ENCODE measurements at places on chromosomes 4 and X.
A peak's percentile ranks its signal among the peaks of the same experiment; 100 is the strongest.

DNA sequence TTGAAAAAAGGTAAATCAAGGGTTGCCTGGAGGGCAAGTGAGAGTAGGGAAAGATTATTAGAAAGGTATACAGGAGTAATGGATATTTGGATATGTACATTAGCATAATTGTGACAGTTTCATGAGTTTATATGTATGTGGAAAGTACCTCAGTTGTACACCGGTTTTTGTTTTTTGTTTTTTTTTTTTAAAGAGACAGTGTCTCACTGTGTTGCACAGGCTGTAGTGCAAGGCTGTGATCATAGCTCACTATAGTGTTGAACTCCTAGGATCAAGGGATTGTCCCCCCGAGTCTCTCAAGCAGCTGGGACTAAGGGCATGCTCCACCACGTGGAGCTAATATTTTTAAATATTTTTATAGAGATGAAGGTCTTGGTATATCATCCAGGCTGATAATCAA is 15.3 kb upstream of the HPGD start:
- no peak for DNase-seq

DNA sequence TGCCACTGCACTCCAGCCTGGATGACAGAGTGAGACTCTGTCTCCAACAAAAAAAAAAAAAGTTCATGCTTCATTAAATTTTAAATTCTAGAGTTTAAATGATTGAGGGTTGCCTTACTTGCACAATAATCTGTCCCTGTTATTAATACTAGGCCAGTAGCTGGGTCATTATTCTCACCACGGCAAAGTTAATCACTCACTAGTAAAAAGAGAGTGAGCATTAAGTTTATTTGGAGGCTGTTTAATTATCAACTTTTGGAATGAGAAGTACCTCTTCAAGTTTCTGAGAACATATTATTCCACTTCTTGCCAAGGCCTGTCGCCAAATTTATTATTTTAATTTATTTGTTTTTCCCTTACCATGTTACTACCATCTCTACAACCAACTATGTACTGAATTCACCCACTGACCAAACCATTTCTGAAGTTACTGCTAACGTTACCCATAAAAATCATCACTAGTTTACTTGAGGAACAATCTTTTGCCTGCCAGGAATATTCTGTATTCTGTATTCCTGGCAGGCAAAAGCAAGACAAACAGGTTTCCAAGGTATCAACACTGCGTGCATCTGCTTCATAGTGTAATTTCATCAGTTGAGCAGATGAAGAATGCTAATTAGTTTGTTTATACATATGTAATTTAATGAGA is 26.5 kb downstream of the GUCY1A1 start:
- DNase-seq, result no peak

GRCh38 chrX:112731793-112732192 is 52.1 kb upstream of the LHFPL1 start:
- DNase-seq, result no peak

DNA sequence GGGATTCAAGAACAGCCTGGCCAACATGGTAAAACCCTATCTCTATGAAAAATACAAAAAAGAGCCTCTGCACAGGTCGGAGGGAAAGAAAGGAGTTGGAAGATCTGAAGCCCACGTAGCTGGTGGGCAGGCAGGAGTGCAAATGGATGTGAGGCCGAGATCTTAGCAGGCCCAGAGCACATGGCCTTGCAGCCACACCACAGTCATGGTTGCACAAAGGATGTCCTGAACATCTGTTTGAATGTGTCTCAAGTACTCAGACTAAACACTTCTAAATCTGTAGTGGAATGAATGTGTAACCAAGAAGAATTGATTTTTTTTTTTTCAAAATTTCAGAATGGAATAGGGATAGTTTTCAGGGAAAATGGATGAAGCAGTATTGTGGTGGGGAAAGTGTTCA is 10.8 kb downstream of the CA5B start:
- DNase-seq, result no peak

DNA sequence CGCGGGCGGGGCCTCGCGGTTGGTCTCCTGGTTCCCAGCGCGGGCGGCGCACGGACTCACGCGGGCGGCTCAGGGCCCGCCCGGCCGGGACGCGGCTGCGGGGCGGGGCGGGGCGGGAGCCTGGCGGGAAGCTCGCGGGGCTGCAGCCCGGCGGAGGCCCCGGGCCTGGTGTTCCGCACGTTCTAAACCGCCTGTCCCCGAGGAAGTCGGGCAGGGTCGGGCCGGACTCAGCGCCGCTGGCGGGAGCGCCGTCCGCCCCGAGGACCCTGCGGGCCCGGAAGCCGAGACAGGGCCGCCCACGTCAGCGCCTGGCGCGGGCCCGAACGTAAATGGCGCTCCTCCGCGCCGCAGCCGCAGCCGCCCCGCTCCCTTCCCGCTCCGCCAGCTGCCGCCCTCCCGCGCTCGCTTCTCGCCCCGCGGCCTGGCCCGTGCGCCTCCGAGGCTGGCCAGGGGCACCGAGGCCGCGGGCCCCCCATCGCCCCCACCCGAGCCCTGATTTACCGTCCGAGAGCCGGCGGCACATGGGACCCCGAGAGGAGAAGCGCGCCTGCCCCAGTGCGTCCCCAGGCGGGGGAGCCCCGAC is 309 bp upstream of the CTBP1 start:
- DNase-seq, result peak; percentile 89

- peak; percentile 56 for DNase-seq
These were observed 51.2 kb downstream of the TMPRSS11E start for GRCh38 chr4:68498413-68499007.

DNA sequence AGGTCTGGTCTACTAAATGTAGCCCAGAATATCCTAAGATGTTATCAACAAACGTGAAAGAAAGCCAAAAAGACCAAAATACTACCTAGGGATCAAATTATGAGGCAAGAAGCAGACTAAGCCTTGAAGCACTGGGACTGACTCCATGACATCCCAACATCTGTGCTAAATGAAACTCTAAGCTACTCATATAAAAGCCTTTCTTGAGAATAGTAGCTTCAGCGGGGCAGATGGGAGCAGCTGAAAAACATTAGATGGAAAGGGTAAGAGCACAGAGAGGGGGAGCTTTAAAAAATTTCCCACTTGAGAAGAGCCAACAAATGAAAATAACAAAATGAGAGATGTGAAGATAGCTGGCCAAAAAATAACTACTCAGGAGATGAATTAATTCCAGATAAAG is 81.7 kb downstream of the MAD2L1 start:
- no peak for DNase-seq

DNA sequence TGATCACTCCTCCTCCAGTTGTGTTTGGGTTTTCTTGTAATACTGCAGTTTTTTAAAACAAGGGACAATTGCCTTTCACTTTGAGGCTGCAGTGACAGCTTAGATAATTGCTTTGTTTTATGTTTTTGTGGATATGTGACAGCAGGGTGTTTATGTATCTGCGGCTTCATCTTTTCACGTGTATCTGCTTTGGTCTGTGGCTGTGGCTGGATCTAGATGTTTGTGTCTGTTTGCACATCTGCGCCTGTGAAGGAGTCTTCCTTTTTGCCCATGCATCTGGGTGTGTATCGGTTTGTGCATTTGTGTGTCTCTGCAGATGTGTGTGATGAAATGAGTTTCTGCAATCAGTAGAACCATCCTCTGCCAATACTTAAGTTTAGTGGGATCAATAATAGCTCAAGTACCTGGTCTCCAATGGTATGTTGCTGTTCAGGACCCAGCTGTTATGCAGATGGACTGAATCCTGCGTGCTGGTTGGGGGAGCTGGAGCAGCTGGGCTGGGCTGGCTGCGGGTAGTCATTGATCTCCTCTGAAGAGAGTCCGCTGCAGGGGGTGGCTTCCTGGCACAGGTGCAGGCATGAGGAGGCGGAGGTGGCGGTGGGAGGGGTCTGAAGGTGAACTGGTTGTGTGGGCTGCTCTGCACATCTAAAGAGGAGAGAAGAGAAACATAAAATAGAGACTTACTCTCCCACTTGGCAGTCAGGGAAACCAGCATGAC is 390.3 kb downstream of the SH2D1A start:
- DNase-seq, result peak; percentile 49
